ENCODE measurements at places on chromosomes 13 and 19.

GRCh38 chr19:14487370-14488125, 8.4 kb downstream of the GIPC1 start:
- no peak for DNase-seq

GRCh38 chr19:43765109-43765876, 10.5 kb upstream of the SMG9 start:
- DNase-seq = peak; percentile 49

DNA sequence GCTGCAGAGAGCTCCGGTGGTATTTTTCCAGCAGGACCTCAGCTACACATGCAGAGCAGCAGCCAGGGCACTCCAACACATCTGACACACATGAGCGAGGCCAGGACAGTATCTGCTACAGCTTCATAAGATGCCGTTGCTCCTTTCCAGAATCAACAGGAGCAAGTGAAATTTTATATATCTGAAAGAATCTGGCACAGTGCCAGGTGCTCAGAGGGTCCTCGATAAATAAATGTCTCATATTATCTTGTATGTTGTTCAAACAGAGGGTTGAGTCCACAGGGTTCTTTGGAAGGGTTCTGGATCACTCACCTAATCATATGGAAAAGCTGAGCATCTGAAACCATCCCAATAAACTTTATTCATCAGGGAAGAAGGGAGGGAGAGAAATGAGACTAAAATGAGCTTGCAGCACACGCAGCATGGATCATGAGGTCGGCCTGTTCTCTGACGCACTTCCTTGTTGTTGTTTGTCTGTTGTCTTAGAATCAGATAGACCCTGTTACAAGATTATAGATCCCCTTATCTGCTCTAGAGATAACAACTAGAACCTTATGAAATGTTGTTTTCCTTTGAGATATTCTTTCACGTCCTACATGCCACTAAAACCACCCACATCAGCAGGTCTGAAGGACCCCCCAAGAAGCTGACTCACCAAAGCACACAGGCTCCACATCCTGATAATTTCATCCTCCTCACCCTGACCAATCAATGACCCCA, 3.2 kb upstream of the METTL21C start:
- no peak for DNase-seq

GRCh38 chr13:111184458-111185401, 69.6 kb downstream of the ARHGEF7 start:
- DNase-seq = peak; percentile 16

- no peak for DNase-seq
Measured at GRCh38 chr19:4401769-4402170, 670 bp upstream of the CHAF1A start.

DNA sequence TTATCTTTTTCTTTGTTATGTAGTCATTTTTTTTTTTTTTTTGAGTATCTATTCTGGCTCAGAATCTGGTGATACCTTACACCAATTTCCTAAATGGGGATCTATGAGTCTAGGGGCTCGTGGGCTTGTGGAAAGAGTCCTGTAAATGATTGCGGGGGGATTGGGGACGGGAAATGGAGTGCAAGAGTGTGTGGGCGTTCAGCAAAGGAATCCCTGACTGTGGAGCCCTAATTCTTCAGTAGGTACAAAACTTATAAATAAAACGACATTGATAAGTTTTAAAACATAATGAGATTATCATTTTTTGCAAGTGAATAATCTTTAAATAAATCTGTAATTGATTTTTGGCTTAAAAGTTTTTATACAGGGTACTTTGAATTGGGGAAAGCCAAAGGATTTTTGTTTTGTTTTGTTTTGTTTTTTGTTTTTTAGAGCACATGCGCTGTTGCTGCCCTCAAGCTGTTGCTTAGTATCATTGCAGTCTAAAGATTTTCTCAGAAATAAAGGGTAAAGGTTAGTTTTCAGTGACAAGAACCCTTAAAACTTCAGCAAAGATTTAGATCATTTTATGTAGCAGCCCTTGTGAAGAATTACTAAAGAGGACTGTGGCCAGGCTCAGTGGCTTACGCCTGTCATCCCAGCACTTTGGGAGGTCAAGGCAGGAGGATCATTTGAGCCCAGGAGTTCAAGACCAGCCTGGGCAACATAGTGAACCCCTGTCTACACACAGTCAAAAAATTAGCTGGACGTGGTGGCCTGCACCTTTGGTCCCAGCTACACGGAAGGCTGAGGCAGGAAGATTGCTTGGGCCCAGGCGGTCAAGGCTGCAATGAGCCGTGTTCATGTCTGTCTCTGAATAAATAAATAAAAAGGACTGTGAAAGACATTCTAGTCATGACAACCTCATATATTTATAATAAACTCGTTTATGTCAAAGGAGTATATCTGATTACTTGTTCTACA, 1.7 kb downstream of the ERCC5 start:
- DNase-seq = no peak

GRCh38 chr19:56477429-56478338, 539 bp upstream of the ZNF667 start:
- peak; percentile 33 for DNase-seq

DNA sequence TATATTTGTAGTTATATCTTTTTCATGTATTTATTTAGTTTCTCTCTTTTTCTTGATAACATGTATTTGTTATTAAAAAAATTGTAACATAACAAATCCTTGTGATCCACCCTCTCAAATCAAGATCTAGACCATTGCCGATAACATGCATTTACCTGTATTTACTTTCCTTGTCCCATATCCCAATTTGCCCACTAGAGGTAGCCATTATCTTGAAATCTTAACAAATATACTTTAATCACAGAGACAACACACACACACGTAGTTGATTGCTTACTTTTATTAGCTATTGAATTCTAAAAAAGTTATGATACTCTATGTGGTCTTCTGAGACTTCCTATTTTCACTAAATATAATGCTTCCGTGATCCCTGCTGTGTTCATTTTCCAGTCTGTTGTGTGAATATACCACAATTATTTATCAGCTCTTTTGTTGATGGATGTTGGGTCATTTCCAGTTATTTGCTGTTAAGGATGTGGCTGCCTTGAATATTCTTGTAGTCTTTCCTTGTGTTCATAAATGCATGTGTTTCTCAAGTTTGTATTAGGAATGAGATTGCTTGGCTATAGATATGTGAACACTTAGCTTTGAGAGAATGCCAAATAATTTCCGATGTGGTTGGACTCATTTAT, 31.3 kb upstream of the ZMYM2 start:
- DNase-seq = no peak

DNA sequence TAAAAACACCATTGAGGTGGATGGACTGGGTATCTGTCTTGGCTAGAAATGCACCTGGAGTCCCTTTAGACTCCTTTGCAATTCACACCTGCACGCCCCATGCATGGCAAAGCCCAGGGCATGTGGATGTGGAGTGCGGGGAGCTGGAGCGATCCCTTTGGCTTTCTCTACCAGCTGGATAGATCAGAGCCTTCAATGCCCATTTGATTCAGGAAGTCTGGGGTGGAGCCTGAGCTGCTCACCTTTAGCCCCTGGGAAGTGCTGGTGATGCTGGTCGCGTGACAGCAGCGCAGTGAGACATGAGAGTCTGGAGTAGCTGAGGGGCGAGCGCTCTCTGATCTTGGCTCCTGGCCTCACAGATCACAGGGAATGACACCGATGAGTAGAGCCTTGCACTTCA, 4.8 kb upstream of the ZNF536 start:
- DNase-seq = no peak

DNA sequence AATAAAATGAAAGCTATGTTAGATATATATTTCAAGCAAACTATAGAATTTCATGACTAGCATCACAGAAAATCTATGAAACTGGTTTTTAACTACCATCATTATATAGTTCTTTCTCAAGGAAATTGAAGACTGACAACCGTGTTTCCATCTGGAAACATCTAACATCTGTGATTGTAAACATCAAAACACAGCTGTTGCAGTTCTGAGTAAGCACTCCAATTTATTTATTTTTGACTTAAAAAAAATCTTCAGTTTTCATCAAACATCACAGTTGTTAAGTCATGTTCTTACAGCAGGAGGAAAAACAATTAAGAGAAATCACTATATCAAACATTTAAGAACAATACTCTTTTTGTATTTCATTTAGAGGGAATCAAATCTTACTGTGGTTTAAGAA, 1653.0 kb upstream of the MIR17HG start:
- DNase-seq = no peak

GRCh38 chr13:45518525-45519245, 53.9 kb downstream of the COG3 start:
- DNase-seq = no peak

DNA sequence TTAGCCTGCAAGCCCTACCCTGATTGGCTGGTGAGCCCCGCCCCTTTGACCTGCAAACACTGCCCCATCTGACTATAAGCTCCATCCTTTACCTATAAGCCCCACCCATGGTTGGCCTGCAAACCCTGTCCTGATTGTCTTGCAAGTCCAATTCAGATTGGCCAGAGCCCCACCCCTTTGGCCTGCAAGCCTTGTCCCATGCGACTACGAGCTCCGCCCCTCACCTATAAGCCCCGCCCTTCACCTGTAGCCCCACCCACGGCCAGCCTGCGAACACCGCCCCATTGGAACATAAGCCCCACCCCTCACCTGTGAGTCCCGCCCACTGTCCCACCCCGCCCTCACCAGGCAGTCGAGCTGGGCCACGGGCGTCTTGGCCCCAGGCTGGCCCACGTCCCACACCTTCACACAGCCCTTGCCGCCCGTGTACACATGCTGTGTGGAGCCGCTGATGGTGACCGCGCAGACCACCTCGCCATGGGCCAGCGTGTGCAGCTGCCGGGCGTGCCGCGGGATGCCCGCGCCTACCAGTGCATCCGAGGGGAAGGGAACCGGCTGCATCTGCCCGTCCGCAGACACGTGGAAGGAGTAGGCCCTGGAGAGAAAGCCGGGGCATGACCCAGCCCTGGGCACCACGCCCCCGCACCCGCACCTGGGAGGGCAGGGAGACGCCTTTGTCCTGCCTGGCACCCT, 22.9 kb downstream of the TLE2 start:
- no peak for DNase-seq

DNA sequence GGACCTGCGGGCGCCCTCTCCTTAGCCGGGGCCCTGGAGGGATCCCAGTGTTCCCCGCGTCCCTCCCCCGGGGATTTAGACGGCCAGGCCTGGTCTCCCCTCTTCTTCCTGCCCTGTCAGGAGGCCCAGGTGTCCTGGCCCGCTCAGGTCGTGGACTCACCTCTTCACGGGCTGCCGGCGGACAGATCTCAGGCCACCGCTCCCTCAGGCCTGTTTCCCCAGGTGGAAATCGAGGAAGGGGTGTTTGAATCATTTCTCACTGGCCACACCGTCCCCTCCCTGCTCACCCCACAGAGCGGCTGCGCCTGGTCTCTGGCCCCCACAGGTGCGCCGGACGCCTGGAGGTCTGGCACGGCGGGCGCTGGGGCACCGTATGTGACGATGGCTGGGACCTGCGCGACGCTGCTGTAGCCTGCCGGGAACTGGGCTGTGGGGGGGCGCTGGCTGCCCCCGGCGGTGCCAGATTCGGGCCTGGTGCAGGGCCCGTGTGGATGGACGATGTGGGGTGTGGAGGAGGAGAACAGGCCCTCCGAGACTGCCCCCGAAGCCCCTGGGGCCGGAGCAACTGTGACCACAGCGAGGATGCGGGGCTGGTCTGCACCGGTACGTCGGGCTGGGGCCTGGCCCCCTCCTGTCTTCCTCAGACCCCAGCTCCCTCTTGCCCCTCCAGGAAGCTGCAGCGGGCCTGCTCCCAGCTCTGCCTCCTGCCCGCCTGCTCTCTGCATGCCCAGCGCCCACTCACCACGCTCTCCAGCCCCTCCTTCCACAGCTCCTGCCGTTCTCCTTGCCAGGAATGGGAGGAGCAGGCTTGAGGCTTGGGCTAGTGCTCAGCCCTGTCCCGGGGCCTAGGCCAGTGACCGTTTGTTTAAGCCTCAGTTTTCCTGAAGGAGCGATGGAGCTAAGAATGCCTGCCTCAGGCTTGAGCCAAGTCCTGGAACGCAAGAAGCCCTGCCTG, 2.5 kb downstream of the SSC5D start:
- no peak for DNase-seq

GRCh38 chr19:50826492-50827240, 3.1 kb upstream of the KLK1 start:
- DNase-seq = no peak

DNA sequence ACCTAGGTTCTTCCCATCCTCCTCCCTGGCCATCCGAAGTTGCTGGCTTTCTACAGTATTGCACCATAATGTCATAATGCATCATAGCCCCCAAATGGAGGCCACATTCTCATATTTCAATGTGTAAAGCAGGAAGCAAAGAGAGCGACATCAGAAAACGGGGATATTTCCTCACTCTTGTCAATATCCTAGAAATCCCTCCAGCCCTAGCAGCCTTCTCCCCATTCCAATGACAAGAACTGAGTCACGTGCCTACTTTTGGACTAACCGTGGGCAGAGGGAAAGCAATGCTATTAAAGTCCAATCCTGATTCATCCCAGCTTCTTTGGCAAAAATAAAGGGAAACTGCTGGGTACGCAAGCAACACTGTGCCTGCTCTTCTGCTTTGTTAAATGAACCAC, 4.3 kb upstream of the RAP2A start:
- DNase-seq = no peak

DNA sequence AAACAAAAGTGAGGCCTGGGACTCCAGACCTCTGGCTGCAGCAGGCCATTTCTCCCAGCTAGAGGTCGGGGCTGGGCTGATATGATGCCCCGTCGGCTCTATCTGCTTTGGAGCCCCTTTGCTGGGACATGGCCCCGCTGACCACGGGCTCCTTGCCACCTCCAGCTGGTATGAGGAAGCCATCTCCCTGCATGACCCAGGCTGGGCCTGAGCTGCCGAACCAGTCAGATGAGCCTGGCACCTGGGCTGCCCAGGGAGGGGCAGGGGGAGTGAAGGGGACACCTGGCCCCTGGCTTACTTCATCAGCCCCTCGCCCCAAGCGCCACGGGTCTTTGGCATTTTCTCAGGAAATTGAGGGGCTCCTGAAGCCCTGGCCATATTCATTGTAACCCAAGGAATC, 7.8 kb downstream of the ZSWIM4 start:
- DNase-seq = no peak

DNA sequence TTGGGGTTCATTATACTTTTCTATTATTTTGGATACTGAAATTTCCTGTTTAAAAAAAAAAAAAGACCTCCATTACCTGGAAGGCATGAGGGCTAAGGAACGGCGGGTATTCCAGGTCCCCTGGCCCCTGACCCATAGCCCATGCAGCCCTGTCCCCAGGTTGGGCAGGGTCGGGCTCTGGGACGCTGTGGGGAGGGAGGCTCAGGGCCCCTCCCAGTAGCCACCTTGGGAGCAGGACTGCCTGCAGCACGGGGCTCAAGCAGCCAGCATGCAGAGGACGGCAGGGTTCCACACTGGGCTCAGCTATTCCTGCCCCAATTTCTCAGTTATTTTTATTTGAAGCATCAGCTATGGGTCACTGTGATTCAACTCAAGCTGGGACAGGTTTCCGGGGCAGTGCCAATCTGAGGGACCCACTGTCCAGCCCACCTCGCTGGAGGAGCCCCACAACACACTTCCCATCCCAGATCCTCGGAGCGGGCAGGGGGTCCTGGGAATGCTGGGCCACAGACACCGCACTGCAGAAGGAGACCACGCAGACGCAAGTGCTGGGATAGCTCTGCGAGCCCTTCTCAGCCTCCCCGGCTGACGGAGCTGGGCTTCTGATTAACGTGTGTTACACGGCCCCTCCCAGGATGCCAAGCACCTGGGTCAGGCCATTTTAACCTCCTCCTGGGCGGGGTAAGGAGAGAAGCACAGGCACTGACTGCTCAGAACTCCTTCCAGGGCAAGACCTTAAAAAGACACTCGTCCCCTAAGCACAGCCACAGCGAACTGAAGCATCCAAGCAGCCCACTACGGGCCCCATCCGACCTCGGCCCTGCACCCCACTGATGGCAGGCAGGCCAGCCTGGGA, 60.1 kb downstream of the PEPD start:
- no peak for DNase-seq

Measured in activated CD8-positive, alpha-beta memory T cell treated with anti-CD3 and anti-CD28 coated beads for 1 hour (primary cell).